ENCODE measurements at places on chromosomes 2 and 18.
A peak's percentile ranks its signal among the peaks of the same experiment; 100 is the strongest.

- no peak for DNase-seq
These were observed 76.6 kb upstream of the FAM237A start for GRCh38 chr2:206565666-206566065.

DNA sequence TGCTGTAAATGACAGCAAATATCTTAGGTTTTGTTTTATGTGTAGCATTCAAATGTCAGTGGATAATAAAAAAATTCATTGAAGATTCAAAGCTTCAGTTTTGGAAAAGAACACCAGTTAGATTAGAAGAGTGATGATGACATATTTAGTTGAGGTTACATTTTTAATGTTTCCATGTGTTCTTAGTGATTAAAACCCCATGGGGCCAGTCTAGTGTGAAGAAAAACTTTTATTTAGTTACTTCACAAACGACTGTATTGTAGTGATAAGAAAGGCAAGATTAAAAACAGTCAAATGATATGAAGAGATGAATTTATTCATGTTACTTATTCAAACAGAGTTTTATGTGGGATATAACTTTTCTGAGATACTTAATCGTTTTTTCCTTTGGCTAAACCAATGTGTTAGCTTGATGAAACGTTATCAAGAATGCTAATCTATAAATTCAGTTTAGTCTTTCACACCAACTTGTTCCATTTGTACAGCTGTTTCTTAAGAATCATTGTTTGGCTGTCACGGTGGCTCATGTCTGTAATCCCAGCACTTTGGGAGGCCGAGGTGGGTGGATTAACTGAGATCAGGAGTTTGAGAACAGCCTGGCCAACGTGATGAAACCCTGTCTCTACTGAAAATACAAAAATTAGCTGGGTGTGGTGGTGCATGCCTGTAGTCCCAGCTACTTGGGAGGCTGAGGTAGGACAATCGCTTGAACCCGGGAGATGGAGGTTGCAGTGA lies 11.6 kb downstream of the BMPR2 start:
- peak; percentile 46 for DNase-seq

DNA sequence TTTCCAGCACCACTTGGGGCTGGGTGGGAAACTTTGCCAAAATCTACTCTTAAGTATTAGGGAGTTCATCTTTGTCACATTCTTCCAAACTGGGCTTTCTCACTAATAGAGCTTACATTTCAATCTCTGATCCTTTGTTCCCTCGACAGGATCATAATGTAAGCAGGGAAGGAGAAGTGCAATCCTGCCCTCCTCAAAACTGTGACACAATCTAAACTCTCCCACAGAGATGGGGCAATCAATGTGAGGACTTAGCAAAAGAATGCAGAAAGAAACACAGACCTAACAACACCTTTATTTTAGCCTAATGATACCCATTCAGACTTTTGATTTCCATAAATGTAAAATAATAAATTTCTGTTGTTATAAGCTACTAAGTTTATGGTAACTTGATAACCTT lies 40.8 kb downstream of the DSEL start:
- peak; percentile 47 for DNase-seq

DNA sequence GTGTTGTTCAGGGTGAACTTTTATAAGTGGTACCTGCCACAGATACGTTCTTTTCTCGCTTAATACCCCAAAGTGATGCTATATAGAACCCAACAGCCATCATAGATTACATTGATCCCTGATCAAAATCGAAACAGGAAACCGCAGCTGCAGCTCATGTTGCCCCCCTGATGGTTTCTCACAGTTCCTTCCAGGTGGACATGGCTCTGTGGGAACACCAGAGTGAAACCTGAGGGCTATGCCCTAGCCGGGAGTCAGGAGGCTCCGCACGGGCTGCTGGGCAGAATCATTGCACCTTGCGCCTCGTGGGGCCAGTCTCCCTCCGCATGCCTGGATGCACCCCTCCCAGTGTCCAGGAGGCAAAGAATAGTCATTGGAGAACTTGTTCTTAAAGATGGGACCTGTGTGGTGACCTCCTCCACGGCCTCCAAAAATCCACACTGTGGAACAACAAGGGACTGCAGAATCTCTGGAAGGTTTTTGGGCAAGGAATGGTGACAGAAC lies 61.8 kb downstream of the CRACDL start:
- DNase-seq = no peak

DNA sequence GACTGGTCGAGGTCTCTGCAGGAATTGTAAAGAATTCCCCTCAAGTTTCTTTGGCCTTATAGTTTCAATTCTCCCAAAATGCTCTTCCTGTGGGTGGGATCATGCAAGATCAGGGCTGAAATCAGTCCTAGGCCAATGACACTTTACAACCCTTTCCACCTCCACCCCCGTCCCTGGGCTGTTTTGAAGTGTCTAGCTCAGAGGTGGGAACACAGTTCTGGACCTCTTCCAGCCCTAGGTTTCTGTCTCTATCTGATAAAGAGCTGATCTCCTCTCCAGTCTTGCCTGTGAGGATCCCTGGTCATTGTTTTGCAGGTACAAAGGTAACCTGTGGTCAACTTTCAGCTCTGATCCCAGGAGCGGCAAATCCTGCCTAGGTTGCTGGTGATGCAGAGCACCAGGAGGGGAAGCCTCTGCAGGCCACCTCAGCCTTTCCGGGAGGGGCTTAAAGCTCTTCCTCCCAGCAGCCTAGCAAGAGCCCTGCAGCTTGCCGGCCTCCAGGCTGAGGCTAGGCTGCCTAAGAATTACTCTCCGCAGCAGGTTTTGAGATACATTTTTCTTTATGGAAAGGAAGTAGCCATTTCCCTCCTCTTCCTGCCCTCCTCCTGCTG lies 69.8 kb upstream of the WIPF1 start:
- DNase-seq = peak; percentile 14

DNA sequence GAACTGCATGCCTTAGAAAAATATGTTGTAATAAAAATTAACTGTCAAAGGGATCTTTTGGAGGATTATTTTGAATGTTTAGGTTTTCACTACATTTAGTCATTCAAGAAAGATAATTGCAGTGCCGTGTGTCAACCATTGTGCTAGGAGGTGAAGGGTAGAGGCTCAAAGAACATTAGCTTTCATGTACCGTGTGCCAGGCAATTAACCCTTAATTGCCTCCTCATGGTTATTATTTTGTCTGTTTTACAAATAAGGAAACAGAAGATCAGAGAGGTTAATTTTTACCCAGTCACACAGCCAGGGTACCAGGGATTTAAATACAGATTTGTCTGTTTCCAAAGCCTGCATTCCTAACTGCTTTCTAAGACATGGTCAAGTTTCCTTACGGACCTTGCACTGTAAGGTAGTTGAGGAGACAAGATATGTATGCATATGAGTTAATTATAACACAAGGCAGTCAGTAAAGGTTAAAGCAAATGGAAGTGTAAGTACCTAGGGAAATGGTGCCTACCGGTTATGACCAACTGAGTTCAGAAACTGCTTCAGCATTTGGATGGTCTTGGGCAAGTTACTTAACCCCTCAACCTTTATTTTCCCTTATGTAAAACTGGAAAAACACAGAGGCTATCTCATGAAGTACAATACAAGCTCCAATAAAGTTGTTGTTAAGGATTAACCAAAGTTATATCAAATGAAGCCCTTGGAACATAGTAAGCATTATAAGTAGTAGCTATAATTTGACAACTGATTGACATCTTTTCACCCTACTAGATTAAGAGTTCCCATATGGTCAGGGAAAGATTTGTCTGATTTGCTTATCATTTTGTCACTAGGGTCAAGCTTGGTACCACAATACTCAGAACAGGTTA lies 434.9 kb downstream of the MBD2 start:
- DNase-seq = no peak

- DNase-seq = peak; percentile 65
These were observed 618.0 kb downstream of the CCDC85A start for GRCh38 chr2:56801770-56802169.

GRCh38 chr2:112026509-112026908 lies 28.6 kb upstream of the TMEM87B start:
- DNase-seq = no peak

- peak; percentile 77 for DNase-seq
These were observed 42.0 kb downstream of the EPHA4 start for GRCh38 chr2:221529943-221530652.
